ENCODE measurements at places on chromosomes 3 and 15.

- DNase-seq = peak; percentile 59
Measured at GRCh38 chr15:88900309-88900981, 5.1 kb upstream of the HAPLN3 start.

GRCh38 chr15:66733976-66734375, 31.9 kb downstream of the SMAD6 start:
- DNase-seq = no peak

DNA sequence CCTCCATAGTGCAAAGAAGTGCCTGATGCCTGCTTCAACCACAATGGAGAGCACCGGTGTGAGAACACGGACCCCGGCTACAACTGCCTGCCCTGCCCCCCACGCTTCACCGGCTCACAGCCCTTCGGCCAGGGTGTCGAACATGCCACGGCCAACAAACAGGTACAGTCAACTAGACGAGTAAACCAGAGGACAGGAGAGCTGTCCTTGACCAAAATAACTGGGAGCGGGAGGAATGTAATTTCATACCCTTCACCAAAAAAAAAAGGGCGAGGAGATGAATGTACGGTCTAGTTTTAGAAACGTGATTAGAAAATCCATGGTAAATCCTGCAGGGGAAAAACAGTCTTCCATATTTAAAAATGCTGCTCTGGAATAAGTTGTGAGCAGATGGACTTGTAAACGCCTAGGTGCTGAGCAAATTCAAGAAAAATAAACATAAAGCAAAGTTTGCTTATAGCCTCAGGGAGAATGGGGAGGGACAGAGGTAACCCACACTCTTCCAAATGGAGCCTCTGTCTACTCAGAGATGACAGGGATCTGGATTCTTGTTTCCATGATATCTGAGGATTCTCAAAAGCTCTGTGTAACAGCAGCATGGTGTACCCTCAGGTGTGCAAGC, 8.4 kb downstream of the THBS1 start:
- peak; percentile 70 for DNase-seq

GRCh38 chr3:43074901-43075689, 30.8 kb downstream of the POMGNT2 start:
- no peak for DNase-seq

DNA sequence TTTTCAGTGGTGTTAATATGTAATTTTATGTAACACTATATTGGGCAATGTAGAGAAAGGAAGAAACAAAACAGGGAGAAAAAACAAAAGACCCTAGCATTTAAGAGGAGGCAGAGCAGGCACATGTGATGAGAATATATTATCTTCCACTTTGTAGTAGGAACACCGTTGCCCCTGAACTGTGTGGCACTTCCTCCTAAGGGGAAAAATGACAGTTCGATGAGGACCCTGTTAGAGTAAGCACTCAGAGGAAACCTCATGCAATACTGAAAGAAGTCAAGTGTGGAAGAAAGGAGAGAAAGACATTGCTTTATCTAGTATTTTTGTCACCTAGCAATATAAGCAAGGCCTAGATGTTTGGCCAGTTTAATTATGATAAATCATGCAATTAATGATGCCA, 32.2 kb downstream of the ARPP21 start:
- no peak for DNase-seq

- peak; percentile 52 for DNase-seq
Measured at GRCh38 chr3:79361748-79362378, 405.9 kb downstream of the ROBO1 start.

GRCh38 chr15:84814916-84815315, 2.2 kb upstream of the ALPK3 start:
- no peak for DNase-seq

GRCh38 chr15:56099311-56099710, 105.9 kb upstream of the NEDD4 start:
- no peak for DNase-seq

GRCh38 chr3:36991923-36992805, 767 bp downstream of the EPM2AIP1 start:
- peak; percentile 58 for DNase-seq

- no peak for DNase-seq
Measured at GRCh38 chr3:119395923-119396358, 67.5 kb downstream of the TMEM39A start.

- DNase-seq = peak; percentile 63
Measured at GRCh38 chr3:192917028-192917403, 640 bp downstream of the MB21D2 start.

- no peak for DNase-seq
Measured at GRCh38 chr3:41140242-41140641, 59.1 kb upstream of the CTNNB1 start.

DNA sequence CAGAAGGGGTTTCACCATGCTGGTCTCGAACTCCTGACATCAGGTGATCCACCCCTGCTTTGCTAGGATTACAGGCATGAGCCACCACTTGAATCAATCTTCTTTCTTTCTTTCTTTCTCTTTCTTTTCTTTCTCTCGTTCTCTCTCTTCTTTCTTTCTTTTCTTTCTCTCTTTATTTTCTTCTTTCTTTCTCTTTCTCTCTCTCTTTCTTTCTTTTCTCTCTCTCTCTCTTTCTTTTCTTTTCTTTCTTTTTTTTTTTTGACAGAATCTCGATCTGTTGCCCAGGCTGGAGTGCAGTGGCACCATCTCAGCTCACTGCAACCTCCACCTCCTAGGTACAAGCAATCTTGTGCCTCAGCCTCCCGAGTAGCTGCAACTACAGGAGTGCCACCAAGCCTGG, 37.9 kb upstream of the PIK3CB start:
- DNase-seq = no peak

GRCh38 chr3:63441262-63441661, 163.2 kb downstream of the SYNPR start:
- DNase-seq = no peak

DNA sequence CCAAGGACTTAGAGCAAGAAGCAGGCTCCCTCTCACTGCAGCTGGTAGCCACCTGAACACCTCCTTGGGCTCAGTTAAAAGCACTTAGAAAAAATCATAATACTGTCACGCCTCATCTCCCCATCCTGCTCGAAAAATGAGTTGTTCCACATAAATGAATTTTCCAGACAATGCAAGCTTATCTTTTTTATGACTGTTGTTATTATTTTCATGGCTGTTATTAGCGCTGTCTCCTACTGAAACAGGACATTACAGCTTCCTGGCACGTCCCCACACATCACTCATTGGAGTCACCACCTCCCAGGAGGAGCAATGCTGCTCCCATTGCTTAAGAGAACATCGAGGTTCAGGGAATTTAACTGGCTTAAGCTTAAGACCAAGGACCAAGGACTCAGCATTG, 26.5 kb downstream of the CCDC33 start:
- no peak for DNase-seq

GRCh38 chr15:88256279-88257230, at the start of gene NTRK3:
NTRK3 (minus strand) TSS chr15:88256739; CDS start chr15:88256153, 586 bp downstream.
- no peak for DNase-seq

DNA sequence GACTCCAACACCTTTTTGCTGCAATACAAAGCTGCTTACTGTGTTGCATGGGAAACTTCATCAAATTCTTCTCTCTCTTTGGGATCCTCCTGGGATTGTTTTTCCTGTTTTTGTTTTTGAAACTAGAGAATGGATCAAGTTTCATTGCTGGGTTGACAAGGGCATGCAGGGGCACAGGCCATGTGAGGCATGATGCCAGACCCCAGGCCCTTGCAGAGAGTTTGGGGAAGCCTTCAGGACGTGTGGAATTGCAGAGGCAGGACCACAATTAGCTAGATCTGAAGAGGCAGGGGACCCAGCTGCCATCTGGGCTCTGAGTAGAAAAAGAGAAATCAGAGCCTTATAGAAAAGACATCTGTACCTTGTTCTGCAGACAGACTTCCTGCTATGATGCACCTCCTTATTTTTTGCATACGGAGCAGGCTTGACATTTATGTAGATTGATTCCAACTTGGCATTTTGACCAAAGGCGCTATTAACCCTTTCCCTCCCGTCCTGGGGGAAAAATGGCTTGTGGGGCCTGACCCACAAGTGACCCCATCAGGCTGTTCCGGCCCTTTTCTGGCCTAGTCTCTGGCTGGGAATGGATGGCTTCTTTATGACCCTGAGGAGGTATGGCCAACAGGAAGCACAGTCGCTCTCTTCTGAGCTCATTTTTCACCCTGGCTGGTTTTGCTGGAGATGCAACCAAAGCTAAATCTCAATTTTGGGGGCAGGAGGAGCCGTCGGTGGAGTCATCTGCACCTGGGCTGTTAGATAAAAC, 44.3 kb upstream of the CHRNB4 start:
- no peak for DNase-seq

GRCh38 chr15:34365836-34366235, 1.2 kb downstream of the LPCAT4 start:
- no peak for DNase-seq
